Tibial nerve (tissue), 4 donors: ENCODE measurements at places on chromosomes 2 and 18. TPM values are rescaled to one million over a fixed set of nuclear protein-coding genes. Genes with fewer than 3 reads are reported as not detected.

DNA sequence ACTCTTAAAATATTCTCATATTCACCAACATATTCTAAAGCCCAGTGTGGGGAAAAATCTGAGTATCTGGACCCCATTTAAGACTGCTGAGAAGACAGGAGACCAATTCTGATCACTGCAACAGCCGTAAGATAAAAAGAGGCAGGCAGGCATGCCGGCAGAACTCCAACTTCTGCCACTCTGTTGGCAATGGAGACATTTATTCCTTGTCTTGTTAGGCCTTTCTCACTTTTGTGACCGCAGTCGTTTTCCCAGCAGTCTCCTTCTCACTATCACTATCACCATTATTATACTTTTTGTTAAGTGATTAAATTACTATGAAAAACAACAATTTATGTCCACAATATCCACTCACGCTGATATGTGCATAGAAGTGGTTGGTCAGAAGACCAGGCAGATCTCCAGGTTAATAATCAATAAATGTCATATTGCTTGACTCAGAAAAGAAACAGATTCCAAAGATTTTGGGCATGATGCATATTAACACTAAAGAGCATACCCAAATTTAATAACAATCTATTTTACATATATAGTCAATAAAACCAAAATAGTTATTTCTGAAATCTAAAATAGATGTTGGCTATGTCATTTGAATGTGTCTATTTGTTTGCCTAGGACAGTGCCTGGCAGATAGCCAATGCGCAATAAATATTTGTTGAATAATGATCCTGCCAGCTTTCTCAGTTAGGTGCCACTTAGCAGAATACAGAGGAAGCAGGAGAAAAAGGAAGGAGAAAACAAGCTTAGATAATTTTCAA is 38.2 kb downstream of the SESTD1 start:
- no peak for DNase-seq

DNA sequence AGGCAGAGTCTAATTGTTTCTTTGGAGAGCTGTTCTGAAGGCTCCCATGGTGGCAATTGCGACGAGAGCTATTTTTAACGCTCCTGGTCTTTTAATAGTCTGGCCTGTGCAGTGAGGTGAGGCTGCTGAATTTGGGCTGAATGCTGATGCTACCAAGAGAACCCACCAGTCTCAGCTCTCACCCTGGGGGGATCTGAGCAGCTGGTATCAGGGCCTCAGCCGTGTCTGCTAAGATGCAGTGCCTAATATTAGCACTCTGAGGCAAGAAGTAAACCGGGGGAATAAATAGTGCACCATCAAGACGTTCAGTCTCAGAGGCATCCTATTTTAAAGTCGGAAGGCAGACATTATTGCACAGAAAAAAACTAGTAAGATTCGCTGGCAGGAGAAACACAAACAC is 214.8 kb upstream of the PID1 start:
- DNase-seq, result no peak

DNA sequence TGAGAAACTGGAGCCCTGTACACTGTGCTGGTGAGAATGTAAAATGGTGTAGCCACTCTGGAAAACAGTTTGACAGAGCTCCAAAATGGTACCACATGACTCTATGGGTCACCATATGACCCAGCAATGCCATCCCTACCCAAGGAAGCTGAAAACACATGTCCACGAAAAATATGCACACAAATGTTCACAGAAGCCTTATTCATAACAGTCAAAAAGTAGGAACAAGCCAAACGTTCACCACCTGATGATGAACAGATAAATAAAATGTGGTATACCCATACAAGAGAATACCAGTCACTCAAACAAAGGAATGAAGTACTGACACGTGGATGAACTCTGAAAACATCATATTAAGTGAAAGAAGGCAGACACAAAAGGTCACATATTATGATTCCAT is 4.6 kb downstream of the AFG3L2 start:
- DNase-seq, result no peak

- DNase-seq, result no peak
Observed at GRCh38 chr2:203802342-203803052, 65.1 kb upstream of the CTLA4 start.

GRCh38 chr2:163441603-163442002 is 294.2 kb downstream of the FIGN start:
- DNase-seq, result no peak

GRCh38 chr18:54357082-54357659 is 487 bp downstream of the STARD6 start:
- DNase-seq, result peak; percentile 10

GRCh38 chr2:38742797-38743559 is 8.2 kb downstream of the SRSF7 start:
- DNase-seq, result no peak

DNA sequence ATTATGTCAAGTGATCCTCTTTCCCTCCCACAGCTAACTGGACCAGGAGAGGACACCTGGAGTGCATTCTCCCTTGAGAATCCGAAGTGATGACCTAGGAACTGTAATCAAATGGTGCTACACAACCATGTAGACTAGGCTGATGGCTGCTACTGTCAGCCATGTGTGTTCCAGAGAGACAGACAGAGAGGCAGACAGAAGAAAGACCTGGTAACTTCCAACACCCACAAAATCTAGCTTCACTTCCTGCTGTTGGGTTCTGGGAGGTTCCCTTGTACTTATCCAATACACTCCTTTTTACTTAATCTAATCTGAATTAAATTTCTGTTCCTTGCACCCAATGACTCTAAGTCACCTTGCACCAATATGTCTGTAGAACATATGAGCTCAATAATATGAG is 72.3 kb downstream of the AAK1 start:
- no peak for DNase-seq

GRCh38 chr2:129619471-129619870 is 360.0 kb upstream of the RAB6C start:
- DNase-seq, result no peak

DNA sequence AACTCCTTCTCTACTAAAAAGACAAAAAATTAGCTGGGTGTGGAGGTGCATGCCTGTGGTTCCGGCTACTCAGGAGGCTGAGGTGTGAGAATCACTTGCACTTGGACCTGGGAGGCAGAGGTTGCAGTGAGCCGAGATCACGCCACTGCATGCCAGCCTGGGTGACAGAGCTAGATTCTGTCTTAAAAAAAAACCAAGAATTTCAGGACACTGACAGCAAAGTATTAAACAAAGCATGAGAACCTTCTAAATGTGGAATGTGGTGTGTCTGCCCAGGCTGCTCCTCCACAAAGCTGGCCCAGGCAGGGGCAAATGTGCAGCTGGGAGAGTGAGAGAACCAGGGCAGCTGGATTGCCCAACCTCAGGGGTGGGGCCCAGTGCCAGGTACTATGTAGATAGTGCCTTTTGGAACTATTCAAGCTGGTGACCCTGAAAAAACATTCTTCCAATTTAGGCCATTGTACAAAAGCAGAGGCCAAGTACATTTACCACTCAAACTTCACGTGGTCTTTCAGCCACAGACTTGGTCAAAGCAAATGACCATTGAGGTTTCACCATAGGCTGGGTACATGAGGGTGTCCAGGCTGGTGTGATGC is 6.7 kb upstream of the UGT1A5 start:
- no peak for DNase-seq

- DNase-seq, result no peak
Observed at GRCh38 chr2:54396107-54396506, 60.0 kb upstream of the SPTBN1 start.

DNA sequence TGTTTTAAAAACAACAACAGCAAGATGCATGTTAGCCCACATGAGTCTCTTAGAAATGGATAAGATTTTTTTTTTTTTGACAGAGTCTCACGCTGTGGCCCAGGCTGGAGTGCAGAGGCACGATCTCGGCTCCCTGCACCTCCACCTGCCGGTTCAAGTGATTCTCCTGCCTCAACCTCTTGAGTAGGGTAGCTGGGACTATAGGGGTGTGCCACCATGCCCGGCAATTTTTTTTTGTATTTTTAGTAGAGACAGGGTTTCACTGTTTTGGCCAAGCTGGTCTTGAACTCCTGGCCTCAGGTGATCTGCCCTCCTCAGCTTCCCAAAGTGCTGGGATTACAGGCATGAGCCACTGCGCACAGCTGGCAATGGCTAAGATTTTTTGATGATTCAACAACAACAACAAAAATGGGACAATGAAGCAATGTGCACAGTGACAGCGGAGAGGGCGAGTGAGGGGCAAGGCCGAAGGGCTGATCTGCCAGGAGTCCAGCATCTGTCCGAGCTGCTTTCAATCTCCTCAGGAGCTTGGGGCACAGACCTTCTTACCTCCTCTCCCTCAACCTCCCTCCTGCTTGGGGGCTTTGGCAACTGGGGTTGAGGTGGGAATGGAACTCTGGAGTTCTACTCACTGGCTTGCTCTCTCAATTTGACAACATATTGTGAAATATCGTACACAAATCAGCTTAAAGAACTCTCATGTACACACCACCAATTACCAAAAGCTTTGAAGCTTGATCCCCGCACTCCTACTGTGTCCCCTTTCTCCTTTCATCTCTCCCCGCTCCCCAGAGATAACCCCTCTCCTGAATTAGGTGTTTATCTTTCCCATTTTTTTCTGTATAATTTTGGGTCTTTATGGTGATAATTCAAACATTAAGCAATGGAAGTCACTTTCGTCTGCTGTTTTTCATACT is 3.4 kb downstream of the ABCG8 start:
- DNase-seq, result no peak

DNA sequence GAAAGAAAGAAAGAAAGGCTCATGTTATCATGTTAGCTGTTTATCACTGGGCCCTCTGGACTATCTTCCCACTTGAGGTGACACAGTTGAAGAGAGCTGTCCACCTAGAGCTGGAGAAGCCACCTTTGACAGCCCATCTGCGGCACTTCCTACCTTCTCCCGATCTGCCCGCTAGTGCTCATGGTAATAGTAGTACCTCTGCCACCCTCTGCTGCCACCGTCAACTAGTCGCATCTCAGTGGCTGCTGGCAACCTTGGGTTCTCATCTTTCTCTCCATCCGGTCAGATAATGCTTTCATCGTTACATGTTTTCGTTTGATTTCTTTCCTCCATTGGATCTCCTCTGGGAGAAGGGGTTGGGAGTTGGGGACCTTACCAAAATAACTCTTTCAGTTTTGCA is 63.2 kb upstream of the COPS8 start:
- no peak for DNase-seq

DNA sequence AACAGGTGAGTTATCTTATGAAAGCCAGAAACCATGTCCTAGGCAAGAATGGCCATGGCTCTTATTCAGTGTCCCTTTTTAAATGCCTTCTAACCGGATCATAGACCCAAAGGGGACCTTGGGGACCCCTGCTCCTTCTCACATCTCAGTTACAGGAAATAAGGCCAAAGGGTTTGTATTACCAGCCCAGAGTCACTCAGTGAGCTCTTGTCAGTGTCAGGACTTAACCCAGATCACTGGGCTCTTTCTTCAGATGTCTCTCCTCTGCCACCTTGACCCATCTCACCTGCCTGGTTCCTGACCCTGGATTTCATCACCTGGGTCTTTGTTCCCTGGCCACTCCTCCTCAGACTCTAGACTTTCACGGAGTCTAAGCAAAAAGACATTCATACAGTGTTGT is 556.7 kb downstream of the CMPK2 start:
- DNase-seq, result no peak

DNA sequence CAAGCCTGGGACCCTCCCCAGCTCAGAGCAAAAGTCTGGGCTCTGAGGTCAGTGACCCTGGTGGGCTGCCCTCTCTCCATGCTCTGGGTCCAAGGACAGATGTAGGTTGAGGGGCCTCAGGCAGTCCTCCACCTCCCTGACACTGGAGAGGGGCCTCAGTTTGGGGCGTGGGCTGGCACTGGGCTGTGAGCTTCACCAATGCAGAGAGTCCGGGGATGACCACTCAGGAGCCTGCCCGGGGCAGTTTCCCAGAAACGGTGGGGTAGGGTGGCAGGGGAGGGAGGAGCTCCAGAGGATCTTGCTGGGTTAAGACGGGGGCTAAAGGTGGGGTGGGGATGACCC is 40.5 kb upstream of the SMAD7 start:
- no peak for DNase-seq

- no peak for DNase-seq
Observed at GRCh38 chr2:188599140-188599539, 307.5 kb downstream of the GULP1 start.

DNA sequence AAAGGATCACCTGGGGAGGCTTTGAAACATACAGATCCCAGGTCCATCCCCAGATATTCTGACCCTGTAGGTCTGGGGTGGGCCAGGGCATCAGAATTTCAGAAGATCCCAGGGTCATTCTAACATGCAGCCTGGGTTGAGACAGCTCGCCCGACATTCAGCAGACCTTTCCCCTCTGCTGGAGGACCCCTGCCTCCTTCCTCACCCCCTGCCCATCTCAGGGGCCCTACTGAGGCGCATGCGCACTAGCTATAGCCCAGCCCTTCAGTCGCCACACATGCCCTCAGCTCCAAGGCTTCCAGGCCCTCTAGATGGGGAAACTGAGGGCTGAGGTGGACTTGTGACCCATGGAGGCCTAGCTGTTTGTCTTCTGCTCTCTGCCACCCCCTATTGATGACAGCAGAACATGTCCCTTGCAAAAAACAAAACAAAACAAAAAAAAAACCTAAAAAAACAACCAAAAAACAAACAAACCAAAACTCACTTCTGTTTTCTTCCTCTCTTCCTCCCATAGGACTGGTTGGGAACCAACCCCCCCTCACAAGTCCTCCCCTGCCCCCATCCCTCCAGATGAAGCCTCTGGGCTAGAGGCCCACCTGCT is 91.3 kb downstream of the ZBTB7C start:
- no peak for DNase-seq

DNA sequence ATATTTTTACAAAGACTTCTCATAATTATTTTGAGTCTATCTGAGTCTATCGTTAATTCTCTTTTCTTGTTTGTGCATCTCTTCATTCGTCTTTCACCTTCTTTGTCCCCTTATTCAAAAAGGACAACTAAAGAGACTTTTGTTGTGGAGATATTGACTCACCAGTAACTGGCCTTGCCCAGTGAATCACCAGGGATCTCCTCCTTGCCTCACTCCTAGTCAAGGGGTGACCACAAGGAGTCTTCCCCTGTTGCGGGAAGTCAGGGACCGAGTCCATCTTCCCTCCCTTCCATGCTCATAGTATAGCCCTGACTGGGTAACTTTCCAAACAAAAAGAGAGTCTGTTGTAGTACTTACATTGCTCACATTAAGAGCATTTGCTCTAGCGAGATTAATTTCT is 158.9 kb downstream of the NEB start:
- DNase-seq, result no peak

DNA sequence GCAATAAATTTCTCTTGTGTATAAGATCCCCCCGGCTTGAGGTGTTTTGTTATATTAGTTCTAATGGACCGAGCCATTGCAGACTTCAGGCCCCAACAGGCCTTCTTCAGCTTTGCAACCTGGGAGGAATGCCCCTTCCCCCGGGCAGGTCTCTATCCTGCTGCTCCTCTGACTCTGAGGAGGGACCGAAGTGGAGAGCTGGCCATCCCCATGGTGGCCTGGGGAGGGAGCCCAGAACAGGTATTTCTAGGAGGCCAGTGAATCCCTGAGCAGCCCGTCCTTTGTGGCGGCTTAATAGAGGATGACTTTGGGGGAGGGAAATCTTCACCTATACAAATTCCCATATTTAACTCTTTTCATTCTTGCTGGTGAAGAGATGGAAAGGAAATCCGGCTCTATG is 715.8 kb upstream of the SOX11 start:
- DNase-seq, result no peak

Gene SMIM21
- total RNA-seq, result not detected

Gene NPPC
- total RNA-seq, result not detected

Gene NTSR2
- total RNA-seq, result 4.2 TPM

Gene POTEJ
- not detected for total RNA-seq

Gene DCDC2C
- 2.9 TPM for total RNA-seq

Gene ARHGAP25
- total RNA-seq, result 4.8 TPM
